Myocyte (in vitro differentiated cells): ENCODE measurements at places on chromosomes 1 and 21. TPM values are rescaled to one million over a fixed set of nuclear protein-coding genes. Genes with fewer than 3 reads are reported as not detected.

DNA sequence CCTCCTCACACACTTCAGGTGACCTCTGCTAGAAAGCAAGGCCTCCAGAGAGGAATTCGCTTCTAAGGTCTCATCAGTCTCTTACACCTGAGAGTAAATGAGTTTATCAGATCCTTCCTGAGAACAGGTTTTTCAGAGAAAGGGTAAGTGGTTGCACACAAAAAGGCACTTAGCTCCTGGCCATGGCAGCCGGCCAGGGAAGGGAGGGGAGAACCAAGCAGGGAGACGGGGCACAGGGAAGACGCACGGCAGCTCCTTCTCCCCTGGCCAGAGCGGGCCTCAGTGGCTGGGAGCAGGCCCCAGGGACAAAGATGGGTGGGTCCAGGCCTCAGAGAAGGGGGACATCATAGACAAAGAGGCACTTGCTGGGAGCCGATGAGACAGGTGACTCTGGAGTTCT, 3.6 kb upstream of the TNNT2 start:
- no peak for DNase-seq

DNA sequence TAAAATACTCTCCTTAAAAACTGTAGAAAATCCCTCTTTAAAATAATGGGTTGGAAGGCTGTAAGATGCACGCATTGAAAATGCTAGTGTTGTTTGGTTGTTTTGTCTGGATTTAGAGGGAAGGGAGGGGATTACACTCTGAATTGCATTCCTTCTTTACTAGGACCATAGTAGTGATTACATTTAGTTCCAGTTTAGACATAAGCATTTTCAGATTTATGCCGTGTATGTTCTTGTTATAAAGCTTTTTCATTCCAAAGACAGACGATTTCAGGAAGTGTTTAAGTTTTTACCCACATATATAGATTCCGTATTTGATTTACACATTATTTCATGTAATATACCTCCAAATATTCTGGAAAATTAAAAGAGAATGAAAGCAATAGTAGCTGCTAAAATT, 538.4 kb downstream of the PTPRC start:
- DNase-seq = no peak

DNA sequence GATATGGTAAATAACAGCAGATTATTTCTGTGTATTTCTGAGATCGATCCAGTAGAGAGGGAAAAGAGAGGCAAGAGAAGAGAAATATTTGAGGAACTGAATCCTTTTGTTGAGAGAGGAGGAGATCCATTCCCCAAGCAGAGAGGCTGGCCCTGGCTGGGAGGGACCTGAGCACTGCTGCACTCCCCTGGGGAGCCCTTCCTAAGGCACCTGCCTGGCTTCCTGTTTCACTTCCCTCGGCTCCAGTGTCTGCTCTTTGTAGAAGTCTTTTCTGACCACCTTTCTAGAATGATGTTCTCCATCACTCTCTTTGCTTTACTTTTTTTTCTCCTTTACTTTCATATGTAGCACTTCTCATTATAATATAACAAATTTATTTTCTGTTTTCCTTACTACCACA, 42.3 kb upstream of the SLC6A9 start:
- no peak for DNase-seq

DNA sequence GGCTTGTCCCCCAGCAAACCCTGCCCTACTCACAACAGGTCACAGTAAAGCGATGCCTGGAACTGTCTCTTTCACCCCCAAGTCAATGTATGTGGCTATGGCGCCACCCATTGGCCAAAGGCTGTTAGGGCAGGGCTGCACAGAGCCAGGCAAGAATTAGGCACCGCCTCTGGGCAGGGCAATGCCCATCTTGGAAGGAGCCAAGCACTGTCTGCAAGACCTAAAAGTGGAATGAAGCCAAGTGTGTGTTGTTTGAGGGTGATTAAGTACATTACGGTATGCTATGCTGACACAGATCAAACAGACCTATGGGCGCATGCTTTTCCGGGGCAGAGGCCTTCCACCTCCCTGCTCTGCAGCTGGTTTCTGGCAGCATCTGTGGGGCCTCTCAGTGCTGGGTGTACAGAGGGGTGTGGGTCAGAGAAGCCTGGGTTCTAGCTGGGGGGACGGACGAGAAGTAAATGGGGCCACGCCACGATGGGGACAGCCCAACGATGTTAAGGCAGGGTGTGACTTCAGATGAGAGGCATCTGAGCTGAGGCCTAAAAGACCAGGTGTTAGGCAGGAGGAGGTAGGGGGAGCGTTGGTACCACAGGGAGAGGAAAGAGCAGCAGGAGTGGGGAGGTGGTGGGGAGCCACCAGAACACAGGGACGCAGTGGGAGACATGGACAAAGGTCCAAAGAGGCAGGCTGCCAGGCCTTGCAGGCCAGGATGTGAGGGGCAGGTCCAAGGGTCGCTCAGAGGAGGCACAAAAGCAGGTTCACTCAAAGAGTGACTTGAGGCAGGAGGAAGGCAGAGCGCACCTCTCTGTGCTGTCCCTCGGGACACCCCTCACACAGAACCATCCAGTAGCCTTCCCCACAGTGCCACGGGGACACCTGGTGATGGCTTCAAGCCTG, 49.8 kb downstream of the ACOT7 start:
- DNase-seq = peak; percentile 95

HFM1 gene
- total RNA-seq = not detected in 2 replicates
